ENCODE measurements at places on chromosomes 6 and 20. TPM values are rescaled to one million over a fixed set of nuclear protein-coding genes. Genes with fewer than 3 reads are reported as not detected.

FERMT1 gene
- total RNA-seq: 1.1 TPM

DNA sequence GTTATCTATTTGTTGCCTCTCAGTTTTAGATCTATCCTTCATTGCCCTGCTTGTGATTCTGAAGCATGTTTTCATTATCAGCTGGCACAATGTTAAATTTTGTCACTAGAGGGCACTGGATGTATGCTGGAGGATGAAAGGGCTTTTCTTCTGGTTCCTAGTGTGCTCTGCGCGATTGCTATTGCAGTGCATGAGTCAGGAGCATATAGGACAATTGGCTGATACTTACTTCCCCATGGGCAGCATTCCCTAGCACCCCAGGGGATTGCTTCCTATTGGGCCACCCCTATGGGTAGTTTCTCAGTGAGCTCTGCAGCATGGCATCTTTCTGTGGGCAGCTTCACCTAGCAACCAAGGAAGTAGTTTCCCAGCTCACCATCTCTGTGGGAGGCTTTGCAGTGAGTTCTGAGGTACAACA is 280.3 kb upstream of the SYNCRIP start:
- DNase-seq: no peak

GRM4 gene
- not detected for total RNA-seq

- DNase-seq: no peak
Measured at GRCh38 chr6:163608204-163608644, 193.7 kb downstream of the QKI start.

DNA sequence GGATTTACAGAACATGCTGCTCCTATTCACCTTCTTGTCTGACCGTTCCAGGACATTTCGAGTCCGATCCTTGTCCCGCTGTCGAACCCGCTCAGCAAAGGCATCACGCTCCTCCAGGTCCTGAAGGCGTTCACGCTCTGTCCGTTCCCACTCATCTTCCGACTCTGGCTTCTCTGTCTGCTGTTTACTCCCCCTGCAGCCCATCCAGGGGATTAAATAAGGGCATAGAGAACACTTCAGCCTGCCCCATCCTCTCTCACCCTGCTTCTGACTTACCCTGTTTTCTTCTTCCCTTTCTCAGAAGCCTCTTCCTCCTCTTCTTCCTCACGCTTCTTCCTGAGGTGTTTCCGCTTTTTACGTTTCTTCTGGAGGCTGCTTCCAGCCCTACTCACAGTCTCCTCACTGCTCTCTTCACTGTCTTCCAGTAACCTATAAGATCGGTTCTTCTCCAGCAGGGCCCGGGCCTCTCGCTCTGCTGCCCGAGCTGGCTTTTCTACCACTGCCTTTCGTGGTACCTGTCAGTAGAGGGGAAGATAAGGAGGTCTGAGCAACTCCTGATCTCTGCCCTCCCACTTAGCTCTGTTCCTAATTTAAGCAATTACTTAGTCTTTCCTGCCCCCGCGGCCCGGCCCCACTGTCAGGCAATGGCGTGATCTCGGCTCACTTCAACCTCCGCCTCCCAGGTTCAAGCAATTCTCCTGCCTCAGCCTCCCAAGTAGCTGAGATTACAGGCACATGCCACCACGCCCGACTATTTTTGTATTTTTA is 1.9 kb downstream of the DHX16 start:
- no peak for DNase-seq

GRCh38 chr6:28658475-28659249 is 133.0 kb downstream of the GPX5 start:
- DNase-seq: no peak

GRCh38 chr6:114997813-114998292 is 655.0 kb upstream of the HS3ST5 start:
- no peak for DNase-seq

ANKEF1 gene
- 2.3 TPM for total RNA-seq

CST5 gene
- total RNA-seq: not detected

ANKRD66 gene
- not detected for total RNA-seq

GRCh38 chr20:62056975-62057374 is 8.7 kb downstream of the TAF4 start:
- DNase-seq: no peak

OR2H2 gene
- total RNA-seq: not detected

MYL9 gene
- 1,946 TPM for total RNA-seq

DNA sequence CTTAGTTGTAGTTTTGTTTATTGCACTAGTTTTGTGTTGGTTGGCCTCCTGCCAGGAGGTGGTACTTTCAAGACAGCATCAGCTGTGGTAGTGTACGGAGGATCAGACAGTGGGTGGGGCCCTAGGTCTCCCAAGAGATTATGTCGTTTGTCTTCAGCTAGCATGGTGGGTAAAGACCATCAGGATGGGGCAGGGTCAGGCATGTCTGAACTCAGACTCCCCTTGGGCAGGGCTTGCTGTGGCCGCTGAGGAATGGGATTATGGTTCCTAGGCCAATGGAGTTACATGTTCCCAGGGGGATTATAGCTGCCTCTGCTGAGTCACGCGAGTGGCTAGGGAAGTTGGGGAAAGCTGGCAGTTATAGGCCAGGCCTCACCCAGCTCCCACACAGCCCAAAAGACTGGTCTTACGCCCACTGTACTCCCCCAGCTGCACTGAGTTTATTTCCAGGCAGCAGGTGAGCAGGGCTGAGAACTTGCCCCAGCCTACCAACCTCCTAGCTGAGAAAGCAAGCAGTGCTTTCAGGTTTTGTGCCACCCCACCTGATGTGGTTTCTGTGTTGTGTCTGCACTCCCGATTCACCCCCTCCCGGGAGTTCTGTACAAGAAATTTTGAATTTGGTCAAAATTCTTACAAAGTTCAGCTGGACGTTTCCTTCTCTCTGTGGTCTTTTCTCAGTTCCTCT is 24.7 kb downstream of the ZSCAN31 start:
- DNase-seq: no peak

DNA sequence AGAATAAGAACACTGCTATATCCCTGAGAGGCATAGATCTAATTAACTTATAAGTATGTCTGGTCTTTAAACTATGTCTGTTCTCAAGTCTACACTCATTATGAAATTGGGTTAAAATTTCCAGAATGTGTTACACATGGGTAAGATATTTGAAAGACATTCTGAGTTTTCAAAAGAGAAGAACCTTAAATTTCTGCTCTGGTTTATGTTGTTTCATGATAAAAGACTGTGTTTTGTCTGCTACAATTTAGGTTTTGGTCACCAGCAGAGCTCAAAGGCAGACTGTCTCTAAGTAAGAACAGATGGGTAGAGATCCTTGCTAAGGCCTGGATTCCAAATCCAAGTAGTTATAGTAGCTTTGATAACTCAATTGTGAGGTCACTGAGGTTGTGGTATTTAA is 6.0 kb downstream of the STMND1 start:
- DNase-seq: no peak

DNA sequence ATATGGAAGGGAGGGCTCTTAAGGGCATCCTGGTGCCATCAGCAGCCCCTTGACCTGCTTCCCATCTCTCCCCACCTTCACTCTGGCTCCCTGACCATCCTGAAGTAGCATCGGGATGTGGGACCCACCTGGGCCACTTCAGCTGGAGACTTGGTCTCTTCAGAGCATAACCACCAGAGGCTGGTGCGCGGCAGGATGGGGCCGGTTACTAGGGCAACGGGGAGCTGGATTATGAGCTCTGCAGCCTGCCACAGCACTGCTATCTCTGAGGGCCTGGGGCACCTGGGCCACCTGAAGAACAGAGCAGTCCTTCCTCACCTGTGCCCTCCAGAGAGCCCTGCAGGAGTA is 79.7 kb downstream of the SYNJ2 start:
- no peak for DNase-seq

GRCh38 chr6:150266963-150267685 is 101.7 kb upstream of the IYD start:
- no peak for DNase-seq

DNA sequence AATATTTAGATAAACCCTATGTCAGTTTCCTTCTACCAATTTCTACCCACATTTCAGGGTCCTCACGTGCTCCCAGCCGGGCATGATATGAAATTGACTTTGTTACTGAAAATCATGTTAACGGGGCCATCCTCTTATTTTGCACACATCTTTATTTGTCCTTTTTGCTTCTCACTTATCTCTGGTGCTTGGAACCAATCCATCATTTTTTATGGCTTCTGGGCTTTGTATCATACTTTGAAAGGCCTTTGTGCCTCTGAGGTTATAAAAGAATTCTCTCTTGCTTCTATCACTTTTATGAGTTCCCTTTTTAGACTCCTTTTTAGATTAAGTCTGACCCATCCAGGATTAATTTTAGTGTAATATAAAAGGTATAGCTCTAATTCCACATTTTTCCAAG is 117.1 kb upstream of the PRND start:
- DNase-seq: no peak

Data from left cardiac atrium (tissue), 4 donors.